ENCODE measurements at places on chromosomes 12 and 14.

DNA sequence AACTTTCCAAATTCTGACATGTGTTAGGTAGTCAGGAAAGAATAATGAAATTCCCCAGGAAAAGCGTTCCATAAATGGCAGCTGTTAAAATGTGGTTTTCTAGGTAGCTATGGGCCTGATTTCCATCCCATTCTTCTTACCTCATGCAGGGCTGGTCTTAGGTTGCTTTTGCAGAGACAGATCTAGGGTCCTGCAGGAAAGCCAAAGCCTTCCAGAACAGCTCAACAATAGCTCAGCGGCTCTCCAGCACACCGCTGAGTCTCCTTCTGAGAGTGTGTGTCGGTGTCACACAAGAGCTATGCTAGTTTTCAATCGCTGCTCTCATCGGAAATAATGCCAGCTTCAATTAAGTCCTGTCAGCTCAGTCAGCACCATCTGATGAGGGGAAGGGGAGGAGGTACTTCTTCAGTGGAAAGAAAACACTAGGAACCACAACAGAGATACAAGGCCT is 106.7 kb downstream of the TMEM30B start:
- DNase-seq, result no peak

- DNase-seq, result no peak
Measured at GRCh38 chr14:64799555-64799954, 80.2 kb downstream of the SPTB start.

- DNase-seq, result no peak
Measured at GRCh38 chr12:111170543-111170942, 198.4 kb downstream of the PHETA1 start.

- no peak for DNase-seq
Measured at GRCh38 chr12:53808023-53808705, 56.4 kb upstream of the CISTR start.

DNA sequence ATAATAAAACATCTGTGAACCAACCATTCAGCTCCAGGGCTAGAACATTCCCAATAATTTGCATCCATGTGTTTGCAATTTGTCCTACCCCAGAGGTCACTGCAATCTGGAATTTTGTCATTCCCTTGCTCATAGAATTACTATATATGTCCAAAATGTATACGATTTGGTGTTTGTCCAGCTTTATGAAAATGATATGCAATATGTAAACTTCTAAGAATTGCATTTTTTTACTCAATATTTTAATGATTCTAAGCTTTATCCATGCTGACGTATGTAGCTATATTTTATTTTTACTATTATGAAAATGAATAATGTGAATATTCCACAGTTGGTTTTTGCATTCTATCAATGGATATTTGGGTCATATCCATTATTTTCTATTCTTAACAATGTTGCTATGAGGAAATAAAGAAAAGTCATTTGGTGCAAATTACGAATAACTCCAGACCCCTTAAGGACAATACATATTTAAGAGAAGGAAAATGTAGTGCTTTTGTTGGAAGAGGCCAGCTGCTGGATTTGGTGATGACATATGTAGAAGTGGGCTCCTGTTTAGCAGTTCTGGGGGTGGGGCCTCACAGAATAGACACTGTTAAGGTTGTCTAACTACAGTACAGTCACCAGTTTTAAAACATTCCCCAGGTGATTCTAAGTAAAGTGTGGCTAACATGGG is 139.4 kb downstream of the SLC38A4 start:
- no peak for DNase-seq

DNA sequence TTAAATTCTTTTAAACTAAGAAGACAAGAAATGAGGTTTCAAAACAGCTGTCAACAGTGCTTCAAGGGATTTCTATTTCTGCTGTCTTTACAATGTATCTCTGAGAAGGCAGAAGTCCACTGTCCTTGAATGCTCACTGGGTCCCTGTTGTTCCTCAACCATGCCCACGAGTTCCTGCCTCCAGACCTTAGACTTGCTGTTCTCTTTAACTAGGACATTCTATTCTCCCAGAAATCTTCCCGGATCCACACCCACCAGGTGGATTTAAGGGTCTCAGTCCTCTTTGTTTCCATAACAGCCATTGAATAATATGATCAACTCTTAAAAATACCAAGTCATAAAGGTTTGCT is 6.7 kb upstream of the SLC41A2 start:
- no peak for DNase-seq

- DNase-seq, result no peak
Measured at GRCh38 chr14:76257111-76257803, 105.5 kb downstream of the GPATCH2L start.

- no peak for DNase-seq
Measured at GRCh38 chr12:110564471-110564991, 18.6 kb downstream of the PPTC7 start.

DNA sequence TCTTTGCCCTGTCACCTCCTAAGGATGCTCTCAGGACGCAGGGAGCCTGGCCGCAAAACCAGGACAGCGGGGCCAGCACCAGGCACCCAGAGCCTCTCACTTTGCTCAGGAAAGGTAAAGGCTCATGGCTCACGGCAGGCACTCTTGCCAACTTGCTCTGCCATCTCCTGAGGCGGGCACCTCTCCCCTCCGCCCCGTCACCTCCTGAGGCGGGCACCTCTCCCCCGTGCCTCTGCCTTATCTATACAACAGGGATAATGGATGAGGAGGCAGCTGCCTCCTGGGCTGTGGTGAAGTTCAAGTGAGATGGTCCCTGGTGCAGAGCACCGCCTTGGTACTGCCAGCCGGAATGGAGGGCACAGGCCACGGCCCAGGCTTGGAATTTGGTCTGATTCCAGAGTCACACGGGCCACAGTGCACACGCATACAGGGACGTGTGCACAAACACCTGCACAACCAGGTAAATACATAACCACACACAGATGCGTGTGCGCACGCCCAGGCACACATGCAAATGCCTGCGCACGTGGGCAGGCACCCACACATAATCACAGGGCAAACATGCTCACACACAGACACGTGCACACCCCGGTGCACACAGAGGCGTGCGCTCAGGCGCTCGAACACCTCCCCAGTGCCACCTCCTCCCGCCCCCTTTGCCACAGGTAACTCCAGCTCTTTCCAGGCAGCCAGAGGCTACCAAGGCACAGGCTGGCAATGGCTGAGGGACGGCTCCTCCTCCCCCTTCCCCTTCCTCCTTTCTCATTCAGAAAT is 11.6 kb downstream of the DEGS2 start:
- no peak for DNase-seq

DNA sequence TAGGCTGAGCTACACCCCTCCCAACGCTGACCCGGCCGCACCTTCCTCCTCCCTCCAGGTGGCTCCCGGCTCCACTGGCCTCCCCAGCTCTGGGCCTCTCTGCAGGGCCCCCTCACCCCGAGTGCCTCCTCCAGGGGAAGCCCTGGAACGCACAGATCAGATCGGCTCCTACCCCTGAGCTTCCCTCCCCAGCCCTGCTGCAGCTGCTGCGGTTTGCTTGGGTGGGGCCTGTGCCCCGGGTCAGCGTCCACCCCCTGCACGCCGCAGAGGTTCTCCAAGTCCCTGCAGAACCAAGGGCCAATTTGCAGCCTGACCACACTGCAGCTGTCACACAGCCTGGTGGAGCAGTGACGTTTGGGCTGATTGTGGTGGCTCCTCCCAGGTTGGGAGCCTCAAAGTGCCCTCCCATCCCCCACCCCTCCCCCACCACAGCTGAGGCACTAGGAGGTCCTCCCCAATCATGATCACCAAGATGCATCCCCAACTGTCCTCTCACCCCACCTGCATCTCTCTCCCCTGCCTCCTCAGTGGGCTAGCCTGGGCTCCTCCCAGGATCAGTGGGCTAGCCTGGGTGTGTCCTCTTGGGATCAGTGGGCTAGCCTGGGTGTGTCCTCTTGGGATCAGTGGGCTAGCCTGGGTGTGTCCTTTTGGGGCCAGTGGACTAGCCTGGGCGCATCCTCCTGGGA is 12.8 kb upstream of the FBRSL1 start:
- no peak for DNase-seq
